ENCODE measurements at places on chromosomes 3 and 15.

DNA sequence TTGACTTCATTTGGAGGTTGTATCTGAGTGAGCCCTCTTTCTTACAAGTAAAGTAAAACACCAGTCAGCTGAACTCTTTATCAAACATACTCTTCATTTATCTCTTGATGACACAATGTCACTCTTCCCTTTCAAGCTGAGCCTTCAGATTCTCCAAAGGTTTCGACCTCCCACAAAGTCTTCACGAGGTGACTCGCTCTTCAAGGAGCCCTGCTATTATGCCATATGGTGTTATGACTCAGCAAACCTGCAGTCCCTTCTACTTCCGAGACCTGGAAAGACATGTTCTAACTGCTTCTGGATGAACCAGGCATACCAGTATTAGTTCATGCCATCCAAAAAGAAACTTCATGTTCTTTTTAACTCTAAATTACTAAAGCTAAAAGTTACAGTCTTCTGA, 23.1 kb downstream of the AADAC start:
- no peak for DNase-seq

DNA sequence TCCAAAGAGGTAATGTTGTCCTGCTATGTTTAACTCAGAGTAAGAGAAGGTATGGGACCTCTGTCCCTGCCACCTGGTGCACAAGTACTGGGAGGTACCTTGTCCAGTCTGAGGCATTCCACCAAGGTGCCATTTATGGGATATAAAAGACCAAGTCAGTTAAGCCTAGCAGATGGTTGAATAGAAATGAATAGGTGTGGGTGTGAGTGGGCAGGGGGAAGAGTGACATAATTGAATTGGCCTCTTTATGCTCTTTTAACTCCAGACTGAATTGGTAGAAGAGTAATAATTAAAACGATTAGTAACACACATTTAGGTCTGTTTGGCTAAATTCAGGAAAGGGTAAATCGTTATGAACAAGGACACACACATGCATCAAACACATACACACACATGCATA, 562 bp downstream of the ADGRG7 start:
- DNase-seq, result no peak

GRCh38 chr3:59334585-59334984, 284.8 kb upstream of the CFAP20DC start:
- DNase-seq, result no peak

GRCh38 chr3:6321999-6322398, 538.9 kb upstream of the GRM7 start:
- no peak for DNase-seq

- no peak for DNase-seq
Measured at GRCh38 chr15:101148881-101149664, 102.8 kb downstream of the CHSY1 start.

GRCh38 chr15:67303490-67304363, 49.1 kb downstream of the IQCH start:
- DNase-seq, result peak; percentile 16

Measured in activated T-cell treated with anti-CD3 and anti-CD28 coated beads, Interleukin-2, amount 50 U/mL, for 72 hours (primary cell).